ENCODE measurements at places on chromosomes 2 and 18.
A peak's percentile ranks its signal among the peaks of the same experiment; 100 is the strongest.

GRCh38 chr18:56065086-56065485, 477.1 kb upstream of the TCF4 start:
- no peak for DNase-seq

GRCh38 chr2:238426568-238427434, at the start of gene ASB1:
Gene ASB1, plus strand, starts transcription at chr2:238426927. Its CDS starts 144 bp downstream, at chr2:238427071.
- DNase-seq, result peak; percentile 94

DNA sequence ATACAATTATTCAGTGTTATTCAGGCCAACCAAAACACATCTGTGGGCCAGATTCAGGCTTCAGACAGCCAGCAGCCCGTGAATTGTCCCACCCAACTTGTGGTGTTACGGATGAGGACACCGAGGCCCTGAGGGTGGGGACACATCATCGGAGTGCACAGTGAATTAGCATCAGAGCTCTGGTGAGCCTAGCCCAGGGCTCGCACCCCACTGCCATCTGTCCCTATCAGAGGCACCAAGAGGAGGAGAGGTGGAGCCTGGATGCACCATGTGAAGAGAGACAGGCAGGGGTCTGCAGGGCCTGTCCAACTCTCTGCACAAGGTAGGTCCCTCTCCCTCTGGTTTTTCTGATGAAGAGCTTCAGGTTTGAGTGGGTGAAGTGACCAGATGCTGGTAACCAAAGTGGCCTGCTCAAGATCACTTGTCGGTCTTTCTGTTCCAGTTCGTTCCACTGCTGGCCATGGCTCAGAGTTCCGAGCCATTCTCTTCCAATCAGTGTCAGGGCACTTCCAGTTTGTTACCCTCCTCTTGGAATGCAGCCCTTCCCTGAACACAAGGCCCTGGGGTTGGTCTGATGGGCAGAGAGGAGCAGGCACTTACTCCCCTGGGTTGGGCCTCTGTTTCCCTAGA, 14.8 kb upstream of the GLI2 start:
- no peak for DNase-seq

DNA sequence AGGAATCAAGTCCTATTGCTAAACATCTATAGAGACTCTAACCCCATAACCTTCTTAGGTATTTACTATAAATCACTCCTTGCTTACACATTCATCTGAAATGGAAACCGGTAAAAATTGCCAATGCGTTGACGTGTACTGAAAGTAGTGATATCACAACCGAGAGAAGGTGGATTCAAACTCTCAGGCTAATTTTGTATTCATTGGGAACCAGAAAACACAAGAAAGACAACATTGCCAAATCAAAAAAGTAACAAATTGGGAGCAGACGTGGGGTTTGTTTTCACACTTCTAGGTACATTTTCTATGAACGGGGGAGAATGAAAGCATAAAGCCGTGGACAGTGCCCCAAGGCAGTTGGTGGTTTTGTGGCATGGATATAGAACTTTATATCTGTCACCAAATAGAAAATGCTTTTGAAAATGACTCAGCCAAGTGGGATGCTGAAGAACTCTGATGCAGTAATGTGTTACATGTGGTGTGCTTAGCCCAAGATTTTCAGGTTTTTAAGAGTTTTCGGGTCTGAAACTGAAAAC, 155.1 kb upstream of the RASGRP3 start:
- no peak for DNase-seq

Measured in DMS53 (cell line).